WERI-Rb-1 (cell line): ENCODE measurements at places on chromosomes 7 and 10.

DNA sequence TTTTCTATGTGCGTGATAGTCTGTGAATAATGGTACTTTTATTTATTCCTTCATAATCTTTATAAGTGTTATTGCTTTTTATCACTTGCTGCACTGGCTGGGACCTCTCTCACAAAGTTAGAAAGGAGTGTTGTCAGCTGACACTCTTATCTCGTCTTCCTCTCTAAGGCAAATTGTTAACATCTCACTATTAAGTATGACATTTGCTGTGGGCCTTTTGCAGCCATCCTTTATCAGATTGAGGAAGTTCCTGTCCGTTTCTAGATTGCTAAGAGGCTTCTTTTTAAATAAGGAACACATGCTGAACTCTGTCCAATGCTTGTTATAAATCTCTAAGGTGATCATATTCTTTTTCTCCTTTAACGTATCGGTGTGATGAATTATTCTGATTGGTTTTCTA, 27.4 kb upstream of the DIP2C start:
- no peak for DNase-seq

DNA sequence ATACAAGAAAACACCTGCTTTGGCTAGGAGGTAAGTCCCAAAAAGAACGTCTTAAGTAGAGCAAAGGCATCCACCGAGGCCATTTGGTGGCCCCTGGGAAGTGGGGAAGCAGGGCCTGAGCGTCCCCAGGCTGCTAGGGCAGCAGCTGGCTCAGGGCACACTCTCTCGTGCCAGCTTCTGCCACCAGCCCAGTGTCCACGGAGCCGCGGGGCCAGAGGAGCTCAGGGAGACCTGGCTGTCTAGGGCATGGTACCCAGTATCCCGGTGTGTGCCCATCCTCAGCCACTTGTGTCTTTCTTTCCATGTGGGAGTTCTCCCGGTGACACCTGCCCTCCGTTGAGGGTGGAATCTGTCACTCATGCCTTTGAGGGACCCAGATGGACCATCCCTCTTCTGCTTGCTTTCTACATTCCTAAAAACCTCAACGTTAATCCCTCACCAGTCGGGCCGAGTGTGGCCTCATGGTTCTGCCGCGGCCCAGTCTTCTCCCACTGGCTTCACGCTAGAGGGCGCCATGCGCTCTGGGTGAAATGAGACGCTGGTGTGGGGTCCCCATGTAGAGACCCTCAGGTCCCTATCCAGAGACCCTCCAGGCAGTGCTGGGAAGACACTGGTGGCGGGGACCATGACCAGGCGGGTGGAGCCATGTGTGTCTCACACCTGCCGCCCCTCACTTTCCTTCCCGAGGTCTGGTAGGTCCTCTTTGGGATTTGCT, 9.5 kb upstream of the AP5Z1 start:
- DNase-seq, result no peak

DNA sequence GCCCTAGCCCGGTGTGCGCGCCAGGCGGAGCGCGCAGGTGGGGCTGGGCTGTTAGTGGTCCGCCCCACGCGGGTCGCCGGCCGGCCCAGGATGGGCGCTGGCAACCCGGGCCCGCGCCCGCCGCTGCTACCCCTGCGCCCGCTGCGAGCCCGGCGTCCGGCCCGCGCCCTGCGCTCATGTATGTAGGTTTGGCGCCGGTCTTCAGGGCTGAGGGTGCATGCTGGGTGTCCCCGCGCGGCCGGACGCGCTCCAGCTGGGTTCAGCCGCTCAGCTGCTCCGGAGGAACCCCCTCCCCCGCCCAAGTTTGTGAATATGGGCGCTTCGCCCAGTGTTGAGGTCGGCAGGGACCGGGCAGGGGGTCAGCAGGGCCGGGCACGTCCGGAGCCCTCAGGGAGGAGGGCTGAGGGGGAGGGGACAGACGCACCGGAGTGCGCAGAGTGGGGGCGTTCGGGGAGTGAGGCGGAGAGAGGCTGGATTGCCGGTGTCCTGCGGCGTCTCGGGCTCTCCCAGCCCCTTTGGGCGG, 559 bp downstream of the VWC2 start:
- DNase-seq, result no peak

GRCh38 chr7:157522954-157523353, 186.2 kb downstream of the DNAJB6 start:
- no peak for DNase-seq

DNA sequence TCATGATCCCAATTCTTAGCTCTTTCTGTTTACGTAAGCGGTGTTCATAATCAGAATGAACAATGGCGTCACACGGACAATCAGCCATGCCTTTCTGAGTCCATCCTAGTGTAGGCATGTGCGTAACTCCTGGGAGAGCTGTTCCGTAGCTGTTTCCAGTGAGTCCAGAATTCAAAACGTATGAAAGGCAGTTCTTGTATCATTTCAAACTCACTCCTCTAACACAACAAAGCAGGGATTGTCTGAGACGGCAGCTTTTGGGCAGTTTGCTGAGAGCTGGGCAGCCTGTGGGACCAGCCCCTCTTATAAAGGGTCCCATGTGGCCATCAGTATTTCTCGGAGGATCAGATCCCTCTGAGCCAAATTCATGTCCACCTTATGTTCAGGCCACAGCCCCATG, 43.4 kb downstream of the PSPH start:
- no peak for DNase-seq

DNA sequence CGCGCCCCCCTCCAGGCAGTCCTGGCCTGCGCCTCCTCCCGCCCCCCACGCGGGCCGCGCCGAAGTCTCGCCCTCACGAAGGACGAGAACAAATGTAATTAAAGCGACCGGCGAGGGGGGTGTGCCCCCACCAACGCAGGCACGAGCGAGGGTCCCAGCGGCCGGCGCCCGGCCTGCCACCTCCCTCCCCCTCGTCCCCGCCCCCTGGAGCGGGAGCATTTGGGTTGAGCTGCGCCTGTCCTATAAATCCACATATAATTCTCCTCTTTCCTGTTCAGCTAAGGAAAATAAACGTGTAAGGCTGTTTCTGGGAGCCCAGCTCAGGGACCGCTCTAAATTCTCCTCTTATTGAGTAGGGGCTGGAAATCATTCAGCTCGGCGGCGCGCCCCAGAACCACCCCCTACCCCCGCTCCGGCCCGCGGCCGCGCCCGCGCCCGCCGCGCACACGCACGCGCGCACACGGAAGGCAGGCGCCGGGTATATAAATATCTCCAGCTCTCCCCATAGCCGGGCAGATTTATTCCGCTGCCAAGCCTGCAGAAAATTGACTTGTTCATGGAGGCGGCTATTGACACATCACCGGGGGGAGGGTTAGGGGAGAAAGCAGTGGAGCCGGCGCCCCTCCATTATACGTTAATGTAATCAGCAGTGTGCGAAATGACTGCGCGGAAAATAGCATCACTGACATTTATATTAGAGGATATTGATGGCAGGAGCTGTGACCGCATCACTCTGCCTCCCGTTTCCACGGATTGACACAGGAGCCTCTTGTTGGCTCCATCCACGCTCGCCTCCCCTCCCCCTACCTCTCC, 61.6 kb upstream of the BTRC start:
- peak; percentile 88 for DNase-seq

DNA sequence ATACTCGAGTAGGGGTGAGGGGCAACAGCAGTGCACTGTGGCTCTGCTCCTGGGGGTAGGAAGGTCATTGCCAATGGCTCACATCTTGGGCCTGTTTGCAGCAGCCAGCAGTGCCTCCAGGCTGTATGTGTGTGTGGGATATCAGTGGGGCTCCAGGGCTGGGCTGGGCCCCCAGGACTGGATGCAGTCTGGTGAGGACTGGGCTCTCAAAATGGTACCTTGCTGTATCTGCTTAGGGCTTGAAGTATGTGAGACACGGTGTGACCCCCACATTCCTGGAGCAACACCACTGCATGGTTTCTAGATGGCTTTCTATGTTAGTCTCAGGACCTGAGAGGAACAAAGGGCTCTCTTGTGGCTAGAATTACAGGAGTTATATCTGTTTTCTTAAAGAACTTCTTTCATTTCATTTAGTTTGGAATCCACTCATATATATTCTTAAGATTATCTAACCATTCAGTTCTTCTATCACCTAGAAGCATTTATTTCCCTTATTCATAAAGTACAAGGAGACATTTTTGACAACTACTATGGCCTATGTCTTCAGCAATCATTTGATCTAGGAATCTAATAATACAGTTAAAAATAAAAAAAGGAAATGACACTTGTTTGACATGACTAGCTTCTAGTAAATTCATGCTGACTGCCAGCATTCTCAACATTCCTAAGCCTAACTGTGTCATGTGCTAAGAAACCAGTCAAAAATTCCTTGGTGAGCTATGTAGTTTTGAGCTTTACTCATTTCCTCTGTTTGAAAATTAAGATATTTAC, 443.2 kb upstream of the SEMA3A start:
- no peak for DNase-seq
